Stimulated activated CD4-positive, alpha-beta T cell treated with anti-CD3 and anti-CD28 coated beads, Interleukin-12 subunit alpha, Interleukin-12 subunit beta, amount 100 ng/mL, for 4 hours (primary cell): ENCODE measurements at places on chromosomes 6 and 20.

- DNase-seq: no peak
Measured at GRCh38 chr6:109516929-109517328, 33.9 kb upstream of the ZBTB24 start.

- DNase-seq: no peak
Measured at GRCh38 chr6:101878554-101879276, 485.2 kb downstream of the GRIK2 start.

DNA sequence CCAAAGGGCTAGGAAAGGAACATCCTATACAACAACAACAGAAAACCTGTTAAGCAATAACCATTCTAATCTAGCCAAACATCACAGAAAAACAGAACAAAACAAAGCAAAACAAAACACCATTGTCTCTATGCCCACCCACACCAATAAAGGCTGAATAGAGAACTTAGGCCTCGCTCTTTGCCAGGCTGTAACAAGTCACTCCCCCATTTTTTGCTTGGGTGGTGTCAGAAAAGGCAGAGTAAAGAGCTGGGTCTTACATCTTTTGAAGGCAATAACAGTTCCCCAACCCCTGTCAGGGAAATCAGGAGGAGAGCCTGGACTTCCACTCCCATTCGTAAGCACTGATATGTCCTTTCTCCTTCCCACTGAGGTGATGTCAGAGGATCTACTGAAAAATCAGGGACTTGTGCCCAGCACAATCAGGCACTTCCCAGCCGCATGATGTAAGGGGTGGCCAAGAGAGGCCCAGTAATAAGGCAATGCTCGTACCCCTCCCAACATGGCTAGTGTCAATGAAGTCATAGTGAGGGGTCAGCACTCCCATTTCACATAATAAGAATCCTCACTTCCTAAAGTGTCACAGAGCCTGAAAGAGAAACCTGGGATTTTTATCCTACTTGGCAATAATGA is 31.0 kb downstream of the THEMIS start:
- DNase-seq: no peak

DNA sequence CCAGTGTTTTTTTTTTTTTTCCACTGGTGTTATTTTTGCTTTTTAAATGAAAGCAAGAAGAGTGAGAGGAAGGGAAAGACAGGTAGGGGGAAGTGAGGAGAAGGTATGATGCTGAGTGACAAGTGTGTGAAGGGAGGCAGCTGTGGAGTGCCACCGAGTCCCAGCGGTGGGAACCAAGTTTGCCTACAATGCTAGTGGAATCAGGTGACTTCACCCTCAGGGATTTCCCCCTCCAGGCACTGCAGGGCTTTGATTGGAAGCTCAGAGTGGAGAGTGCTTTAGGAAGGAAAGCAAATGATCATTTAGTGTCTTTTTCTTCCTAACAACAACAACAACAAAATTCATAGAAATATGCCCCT is 120.5 kb upstream of the ENPP5 start:
- no peak for DNase-seq

DNA sequence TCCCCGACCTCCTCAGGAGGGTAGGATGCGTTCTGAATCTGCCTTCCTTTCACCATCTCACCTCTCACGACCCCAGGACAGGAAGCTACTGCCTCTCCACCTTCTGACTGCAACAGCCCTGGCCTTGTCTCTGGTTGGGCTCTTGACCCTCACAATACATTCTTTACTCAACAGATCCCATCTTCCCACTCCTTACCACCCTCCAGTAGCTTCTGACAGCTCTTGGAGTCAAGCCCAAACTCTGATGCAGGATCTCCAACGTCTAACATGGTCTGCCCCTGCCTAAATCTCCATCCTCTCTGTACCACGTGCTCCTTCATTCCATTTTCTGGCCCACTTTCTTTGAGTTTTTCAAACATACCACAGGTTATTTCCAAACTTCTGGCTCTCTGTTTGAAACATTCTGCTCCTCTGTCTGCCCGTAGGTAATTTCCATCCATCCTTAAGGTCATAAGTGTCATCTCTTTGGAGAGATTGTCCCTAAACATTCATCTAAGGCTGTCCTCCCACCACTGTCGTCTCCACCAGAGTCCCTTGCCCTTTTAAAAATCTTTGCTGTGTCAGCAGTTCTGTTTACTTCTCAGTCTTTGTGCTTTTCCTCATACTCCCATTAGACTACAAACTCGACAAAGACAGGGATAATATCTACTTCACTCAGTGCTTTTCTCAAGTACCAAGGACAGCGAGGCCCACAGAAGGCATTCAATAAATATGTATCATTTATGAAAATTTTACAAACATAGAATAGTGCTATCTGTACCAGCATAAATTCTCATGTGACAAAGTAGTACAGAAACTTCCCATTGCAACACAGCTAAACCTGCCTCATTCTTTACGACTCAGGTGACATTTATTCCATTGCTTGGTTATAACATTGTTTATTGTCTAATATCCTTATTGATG is 73.6 kb downstream of the BCAS1 start:
- no peak for DNase-seq

GRCh38 chr20:21101453-21101931 is 4.7 kb downstream of the LINC00237 start:
- DNase-seq: no peak

DNA sequence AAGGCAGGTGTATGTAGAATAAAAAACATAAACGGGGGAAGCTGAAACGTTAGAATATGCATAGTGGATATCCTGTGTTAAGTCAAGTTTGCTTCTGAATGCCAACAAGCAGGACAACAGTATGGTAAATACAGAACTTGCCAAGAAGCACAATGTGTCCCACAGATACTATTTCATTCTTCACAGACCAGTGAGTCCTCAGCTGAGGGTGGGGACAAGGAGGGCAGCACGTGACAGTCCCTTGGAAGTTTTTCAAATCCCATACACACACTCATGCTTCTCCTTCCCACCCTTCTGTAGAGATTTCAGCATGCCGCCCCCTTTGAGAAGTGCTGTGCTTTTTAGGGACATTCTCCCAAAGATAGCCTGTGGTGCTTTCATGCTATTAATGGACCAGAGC is 268.5 kb upstream of the ECI2 start:
- no peak for DNase-seq

- no peak for DNase-seq
Measured at GRCh38 chr6:88165087-88165843, 882 bp downstream of the CNR1 start.

DNA sequence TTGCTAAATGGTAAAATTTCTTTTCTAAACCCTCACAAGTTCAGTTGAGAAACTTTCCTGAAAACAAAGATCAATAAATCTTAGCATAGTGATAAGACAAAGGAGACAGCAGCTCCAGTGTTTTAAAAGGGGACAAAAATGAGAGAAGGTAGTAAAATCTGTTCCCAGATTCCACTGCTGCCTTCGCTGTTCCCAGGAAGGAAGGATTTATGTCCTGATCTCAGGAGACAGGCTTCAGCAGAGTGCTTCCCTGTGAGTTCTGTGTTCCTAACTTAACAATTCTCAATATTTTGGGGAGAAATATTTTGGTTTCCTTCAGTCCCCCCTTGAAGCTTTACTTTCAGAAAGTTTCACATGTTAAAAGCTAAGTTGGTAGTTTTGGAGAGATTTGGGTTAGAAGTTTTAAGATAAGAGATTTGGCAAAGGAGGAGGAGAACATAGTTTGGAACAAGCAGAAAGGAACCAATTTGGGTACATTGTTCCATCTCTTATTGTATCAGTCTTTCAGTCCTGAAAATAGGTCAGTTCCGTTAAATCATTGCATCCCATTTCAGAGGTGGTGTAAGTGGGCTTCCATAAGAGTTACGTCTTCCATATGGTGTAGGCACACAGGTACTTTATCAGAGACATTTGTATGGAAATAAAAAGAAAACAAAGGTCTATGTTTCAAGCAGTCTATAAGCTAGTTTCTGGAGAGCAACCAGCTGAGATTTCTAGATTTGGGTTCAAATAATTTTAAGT is 20.8 kb downstream of the IRF4 start:
- DNase-seq: no peak

DNA sequence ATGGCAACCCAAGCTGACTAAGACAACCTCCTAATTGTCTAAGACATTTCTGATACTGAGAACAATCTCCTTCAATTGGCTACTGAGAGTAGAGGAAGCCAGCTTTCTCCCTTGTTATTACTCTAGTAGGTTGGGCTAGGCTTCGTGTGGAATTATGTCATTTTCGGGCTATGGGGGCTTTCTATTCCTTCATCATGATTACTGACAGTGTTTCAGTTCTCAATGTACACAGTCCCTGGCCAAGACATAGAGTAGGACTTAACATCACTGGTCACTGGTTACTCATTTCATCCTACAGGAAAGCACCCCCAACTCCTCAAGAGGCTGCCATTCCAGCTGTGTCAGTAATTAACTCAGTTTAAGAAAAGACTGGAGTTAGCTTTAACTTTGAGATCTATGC is 100.0 kb downstream of the KIF6 start:
- DNase-seq: no peak
